ENCODE measurements at places on chromosomes 12 and 14.

- no peak for DNase-seq
These were observed 26.8 kb downstream of the CCNK start for GRCh38 chr14:99507860-99508640.

GRCh38 chr14:95146079-95146771 is 11.1 kb downstream of the DICER1 start:
- no peak for DNase-seq

DNA sequence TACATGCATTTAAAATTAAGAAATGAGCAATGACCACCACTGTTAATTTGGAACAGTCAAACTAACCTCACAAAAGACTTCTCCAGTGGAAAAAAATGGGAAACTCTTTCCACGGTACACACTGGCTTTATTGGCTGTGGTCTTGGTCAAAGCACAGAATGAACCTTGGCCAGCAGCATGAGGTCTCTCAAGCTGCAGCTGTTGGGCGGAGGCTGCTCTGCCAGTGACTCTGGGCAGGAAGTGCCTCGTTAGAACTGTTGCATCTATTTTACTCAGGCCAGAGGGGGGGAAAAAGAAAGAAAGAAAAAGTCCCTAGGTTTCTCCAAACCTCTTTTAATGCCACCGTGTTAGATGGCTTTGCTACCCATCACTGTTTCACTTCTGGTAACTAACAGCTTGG is 279.8 kb upstream of the DIO2 start:
- no peak for DNase-seq

DNA sequence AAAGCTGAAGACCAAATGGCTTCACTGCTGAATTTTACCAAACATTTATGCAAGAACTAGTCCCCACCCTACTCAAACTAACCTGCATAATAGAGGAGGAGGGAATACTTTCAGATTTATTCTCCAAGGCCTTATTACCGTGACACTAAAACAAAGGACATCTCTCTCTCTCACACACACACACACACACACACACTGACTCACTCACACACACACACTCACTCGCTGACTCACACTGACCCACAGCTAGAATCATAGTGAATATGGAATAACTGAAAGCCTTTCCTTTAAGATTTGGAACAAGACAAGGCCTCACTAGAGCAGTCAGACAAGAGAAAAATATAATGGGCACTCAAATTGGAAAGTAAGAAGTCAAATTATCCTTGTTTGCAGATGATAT is 1014.1 kb downstream of the TMTC2 start:
- DNase-seq: no peak

GRCh38 chr14:52602131-52602530 is 49.5 kb downstream of the GPR137C start:
- no peak for DNase-seq

Measured in NCI-H187 treated with DMSO at 0.1 percent for 48 hours (cell line).